ENCODE measurements at places on chromosomes 6 and 20.

GRCh38 chr6:107470364-107470763 is 11.0 kb upstream of the PDSS2 start:
- no peak for DNase-seq

DNA sequence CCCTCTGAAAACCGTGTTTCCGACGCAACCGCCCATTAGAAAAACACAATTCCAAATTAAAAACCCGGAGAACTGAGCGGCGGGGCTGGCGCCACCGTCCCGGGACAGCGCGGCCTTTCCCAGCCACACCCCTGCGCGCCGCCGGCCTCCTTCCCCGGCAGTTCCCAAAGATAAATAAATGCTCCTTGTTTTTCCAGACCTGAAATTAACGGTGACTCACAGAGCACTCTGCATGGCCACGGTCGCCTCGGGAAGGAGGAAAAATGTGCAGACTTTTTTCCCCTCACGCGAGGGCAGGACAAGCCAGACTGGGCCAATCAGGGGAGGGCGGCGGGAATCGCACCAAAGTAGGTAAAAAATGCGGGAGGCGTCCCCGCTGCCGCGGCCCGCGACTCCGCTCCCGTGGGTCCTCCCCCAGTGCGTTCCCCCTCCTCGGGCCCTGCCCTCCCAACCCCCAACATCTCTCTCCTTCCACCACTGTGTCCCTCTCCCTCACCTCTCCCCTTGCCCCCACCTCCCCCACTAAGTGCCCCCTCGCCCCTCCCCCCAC is 828 bp upstream of the DSTN start:
- DNase-seq, result peak; percentile 78

DNA sequence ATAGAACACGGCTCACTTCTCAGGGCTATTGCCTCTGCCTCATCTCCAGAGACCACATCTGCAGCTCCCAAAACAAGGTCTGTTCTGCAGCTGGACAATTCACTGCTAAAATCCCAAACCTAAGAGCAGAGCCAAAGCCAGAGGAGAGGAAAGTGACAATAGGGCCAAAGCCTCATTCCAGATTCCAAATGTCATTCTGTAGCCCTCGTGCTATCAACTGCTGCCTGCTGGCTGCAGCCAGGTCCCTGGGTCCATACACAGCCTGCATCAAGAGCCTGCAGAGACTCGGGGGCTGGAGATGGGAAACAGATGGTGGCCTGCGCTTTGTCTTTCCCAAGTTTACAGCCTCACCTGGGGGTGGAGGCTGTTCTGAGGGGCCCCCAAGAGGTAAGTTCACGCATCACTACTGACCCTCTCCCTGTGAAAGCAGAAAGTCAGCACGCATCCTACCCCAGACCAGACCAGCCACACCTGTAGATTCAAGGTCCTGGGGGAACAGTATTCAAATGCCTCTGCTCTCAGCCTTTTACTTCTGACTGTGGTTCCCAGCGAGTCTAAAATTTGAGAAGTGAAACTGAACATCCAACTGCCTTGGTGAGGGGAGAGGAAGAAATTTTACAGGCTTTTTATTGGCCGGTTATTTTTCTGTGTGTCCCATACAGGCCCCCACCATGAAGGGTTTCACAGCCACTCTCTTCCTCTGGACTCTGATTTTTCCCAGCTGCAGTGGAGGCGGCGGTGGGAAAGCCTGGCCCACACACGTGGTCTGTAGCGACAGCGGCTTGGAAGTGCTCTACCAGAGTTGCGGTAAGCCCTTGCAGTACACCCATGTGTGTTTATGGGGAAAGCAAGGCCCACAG is at the start of gene LY86:
LY86 (plus strand) TSS at position 657 of the 860 bp plus-strand sequence; CDS start at position 672, 15 bp downstream.
- no peak for DNase-seq

GRCh38 chr6:11952316-11952715 is 59.8 kb upstream of the HIVEP1 start:
- DNase-seq, result no peak

DNA sequence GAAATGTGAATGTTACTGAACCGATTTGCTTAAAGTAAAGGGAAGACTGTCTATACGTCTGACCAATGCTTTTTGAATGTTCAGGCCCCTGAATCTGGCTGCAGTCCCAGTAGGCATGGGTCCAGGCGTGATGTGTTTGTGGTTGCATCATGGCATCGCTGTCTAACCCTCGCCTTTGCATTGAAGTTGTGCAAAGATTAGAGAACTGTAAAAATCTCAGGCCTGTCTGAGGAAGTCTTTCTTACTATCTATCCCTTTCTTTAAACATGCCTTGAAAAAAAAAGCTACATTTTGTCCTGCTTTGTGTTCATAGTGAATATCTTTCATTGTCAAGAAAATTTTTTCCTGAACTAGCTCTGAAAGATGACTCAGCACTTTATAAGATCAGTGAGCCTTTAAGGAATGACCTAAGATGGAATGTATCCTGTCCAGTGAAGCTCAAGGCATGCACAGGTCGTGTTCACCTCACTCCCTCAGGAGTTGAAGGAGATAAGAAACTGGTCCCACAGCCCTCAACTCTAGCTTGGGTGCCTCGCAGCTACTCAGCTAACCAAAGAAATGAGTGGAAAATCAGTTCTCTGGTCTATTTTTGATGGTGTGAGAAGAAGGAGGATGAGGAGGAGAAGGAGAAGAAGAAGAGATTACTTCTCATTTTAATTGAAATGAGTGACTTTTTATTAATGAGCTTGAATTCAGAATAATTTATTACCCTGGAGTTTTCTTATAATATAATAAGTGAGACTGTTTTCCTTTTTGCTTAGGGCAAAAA is 48.6 kb downstream of the TPD52L1 start:
- DNase-seq, result peak; percentile 66

GRCh38 chr6:42448391-42448790 is 3.3 kb downstream of the TRERF1 start:
- no peak for DNase-seq

GRCh38 chr6:51213811-51214210 is 395.1 kb downstream of the TFAP2B start:
- DNase-seq, result no peak

- DNase-seq, result no peak
These were observed 11.4 kb upstream of the TMEM170B start for GRCh38 chr6:11526156-11526505.

GRCh38 chr20:44970243-44970757 is 4.0 kb downstream of the STK4 start:
- no peak for DNase-seq

- DNase-seq, result no peak
These were observed 37.0 kb downstream of the PLCG1 start for GRCh38 chr20:41174373-41174772.

DNA sequence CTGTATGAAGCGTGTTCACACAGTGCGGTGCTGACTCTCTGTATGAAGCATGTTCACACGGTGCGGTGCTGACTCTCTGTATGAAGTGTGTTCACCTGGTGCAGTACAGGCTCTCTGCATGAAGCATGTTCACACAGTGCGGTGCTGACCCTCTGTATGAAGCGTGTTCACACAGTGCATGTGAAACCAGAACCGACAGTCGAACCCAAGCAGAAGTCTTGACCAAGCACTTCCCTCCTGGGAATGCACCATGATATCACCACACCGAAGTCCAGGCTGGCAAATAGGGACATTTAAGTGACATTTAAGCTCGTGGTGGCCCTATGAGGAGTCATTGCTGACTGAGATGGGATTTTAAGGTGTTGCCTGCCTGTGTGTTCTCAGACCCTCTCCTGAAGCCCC is 11.3 kb upstream of the SERPINB1 start:
- DNase-seq, result no peak

- no peak for DNase-seq
These were observed 11.6 kb downstream of the PIGT start for GRCh38 chr20:45427236-45428149.

GRCh38 chr6:168527451-168528210 is 86.6 kb downstream of the SMOC2 start:
- DNase-seq, result no peak

DNA sequence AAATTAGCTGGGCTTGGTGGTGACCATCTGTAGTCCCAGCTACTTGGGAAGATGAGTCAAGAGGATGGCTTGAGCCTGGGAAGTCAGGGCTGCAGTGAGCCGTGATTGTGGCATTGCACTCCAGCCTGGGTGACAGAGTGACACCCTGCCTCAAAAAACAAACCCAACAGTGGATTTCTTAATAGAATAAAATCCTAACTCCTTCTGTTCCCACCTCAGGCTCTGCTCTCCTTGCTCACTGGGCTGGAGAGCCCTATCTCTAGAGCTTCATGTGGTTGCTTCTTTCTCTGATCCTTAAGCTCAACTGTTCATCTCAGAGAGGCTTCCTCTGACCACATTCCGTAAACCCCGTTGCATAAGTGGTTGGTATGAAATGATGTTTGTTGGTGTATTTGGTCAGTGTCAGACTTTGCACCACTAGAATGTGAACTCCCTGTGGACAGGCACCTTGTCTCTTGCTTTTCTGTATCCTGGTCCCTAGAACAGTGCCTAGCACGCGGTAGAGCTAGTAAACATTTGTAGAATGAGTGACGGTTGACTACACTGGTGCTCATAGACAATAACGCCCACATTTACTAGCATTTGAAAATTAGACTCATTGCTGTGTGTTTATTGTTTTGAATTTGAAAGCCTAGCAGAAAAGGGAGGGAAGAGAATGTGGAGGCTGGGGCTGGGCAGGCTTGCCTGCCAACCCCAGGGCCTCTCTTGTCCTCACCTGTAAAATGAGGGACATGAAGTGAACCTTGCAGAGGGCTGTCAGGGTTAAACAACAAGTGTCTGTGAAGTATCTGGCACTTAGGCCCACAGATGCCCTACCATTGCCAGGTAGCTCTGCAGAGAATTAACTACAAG is 4.2 kb downstream of the MAPRE1 start:
- DNase-seq, result no peak

DNA sequence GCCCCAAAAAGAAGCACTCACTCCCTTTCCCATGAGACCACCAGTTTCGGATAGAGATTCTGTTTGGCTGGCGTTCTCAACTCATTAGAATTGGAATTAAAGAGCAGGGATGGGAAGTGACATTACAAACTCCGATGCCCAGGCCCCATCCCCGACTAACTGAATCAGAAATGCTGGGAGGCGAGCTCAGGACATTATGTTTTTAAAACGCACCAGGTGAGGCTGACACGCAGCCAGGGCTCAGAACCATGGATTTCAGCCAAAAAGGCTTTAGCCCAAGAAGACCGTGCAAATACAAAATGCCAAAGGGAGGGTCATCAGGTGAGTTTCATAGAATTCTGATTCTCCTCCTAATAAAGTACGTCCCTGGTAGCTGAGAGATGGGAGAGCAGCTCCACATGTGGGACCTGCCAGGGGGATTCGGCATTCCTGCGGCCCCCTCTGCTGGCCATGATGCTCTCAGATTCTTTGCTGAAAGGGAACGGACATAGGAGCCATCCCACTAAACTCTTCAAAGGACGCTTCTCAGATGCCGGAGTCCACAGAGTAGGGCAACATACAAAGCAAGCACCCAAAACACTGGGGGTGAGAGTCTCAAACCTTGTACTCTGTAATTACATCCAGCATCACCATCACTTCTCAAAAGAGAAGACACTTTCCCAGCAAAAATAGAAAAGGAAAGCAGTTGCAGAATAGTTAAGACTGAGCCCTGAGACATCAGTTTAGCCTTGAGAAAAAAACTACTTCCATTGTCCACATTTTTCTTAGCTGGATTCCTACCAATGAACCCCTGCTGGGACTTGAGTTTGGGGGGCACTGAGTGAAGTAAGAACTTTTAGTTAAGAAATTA is 205.2 kb downstream of the BMP7 start:
- DNase-seq, result peak; percentile 64

DNA sequence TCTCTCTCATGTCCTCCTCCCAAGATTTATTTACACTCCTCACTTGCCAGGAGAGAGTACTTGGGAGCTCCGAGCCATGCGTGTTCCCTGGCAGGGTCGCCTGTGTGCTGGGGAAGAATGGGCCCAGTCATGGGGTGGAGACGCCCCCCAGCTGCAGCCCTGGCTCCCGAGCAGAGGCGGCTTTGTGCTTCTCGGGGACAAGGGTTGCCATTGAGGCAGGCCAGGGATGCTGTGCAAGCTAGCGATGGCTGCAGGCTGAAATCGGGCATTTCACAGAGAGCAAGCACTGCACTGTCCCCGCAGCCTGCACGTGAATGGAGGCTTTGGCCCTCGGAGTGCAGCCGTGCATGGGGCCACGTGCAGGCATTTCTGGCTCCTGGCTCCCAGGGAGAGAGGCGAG is 23.8 kb downstream of the PHACTR3 start:
- no peak for DNase-seq

All from urothelium cell line (cell line).